ENCODE measurements at places on chromosomes 11 and 22. TPM values are rescaled to one million over a fixed set of nuclear protein-coding genes. Genes with fewer than 3 reads are reported as not detected.

- no peak for DNase-seq
These were observed 557 bp downstream of the RANGAP1 start for GRCh38 chr22:41285441-41285819.

DNA sequence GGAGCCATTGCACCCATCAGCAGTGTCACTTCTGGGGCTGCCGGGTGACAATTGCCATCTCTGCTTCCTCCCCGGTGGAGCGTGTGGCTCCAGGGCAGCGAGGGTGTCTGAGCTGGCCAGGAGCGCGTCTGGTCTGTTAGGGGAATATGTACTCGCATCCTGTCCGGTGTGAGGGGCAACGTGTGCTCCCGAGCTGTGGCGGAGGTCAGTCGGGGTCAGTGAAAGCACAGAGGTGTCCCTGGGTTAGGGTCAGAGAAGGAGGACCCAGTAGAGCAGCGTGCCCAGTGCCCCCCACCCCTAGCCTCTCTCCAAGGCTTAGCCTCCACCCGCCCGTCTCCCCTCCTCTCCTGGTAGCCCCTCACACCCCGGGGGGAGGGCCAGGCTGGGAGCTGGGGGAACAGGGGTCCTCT lies 1.5 kb downstream of the CLCF1 start:
- no peak for DNase-seq

OR52A1 gene
- total RNA-seq = not detected

DNA sequence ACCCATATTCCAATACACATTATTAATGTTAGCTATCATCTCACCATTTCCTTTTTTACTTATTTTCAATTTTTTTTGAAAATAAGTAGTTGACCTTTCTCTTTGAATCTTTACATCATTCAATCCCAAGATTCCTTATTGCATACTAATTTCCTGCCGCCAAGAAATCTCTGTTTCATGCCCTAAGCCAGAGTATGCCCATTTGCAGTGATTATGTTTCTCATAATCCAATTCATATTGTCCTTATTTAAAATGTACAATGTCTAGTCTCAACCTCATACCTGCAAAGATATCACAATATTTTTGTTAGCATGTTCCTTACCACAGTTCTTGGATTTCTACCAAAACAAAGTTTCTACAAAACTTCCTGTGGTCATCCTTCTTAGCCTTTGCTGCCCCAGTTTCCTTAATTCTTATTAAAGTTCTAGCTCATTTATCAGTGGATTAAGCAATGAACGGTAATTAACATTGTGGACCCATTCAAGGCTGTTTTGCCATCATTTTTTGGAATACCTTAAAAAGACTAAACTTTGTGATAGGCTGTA lies 75.3 kb downstream of the CD44 start:
- DNase-seq = no peak

- DNase-seq = no peak
These were observed 315.3 kb upstream of the LUZP2 start for GRCh38 chr11:24181395-24182047.

MMP1 gene
- total RNA-seq = 1,378 TPM

GRCh38 chr11:7651140-7651551 lies 22.2 kb downstream of the CYB5R2 start:
- no peak for DNase-seq

DNA sequence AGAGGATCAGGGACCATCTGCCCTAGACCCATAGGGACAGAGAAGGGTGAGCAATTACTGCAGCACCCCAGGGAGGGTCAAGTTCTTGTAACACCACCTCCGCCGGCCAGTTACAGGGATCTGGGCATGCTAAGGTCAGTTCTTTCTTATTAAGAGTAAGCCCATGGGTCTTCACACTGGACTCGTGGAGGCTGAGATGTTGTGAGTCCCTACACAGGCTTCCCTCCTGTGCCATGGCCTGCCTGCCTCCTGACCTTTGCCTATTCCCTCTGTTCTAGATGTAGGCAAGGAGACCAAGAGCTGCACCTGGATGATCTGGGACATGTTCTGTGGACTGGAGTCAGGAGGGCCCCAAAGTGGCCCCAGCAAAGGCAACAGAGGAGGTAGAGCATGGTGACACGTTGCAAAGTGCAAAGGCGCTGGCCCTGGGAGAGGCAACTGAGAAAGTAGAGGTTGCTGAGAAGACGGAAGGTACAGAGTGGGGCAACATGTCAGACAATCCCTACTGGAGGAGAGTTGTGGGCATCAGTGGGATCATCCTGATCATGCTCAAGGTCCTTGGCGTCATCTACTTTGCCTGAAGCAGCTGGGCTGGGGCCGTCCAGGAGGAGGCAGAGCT lies 16.3 kb upstream of the GNAZ start:
- DNase-seq = no peak

DNA sequence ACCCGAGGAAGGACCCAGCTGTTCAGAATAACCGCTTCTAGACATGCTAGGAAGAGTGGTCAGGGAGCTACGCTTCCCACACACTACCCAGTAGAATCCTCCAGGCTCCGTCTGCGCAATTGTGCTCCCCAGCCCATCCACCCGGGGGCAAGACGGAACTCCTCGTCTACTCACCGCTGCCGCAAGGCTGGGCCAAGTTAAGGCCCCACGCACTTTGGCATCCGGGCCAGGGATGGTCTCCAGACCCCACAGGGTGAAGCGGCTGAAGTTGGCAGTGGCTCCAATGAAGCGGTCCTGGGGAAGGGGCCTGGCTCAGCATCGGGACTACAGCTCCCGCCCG lies 757 bp downstream of the RNASEH2C start:
- no peak for DNase-seq

DNA sequence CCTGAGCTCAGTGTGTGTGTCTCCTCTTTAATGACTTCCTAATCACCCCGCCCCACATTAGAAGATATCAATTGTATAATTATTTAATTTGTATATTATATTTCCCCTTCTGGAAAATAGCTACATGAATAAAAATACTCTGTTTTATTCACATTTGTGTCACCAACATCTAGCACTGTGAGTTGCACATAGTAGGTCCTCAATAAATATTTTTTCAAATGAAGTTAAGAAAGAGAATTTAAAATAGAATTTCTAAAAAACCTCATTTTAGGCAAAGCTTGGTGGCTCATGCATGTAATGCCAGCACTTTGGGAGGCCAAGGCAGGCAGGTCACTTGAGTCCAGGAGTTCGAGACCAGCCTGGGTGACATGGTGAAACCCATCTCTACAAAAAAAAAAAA lies 59.7 kb downstream of the FAM83F start:
- DNase-seq = no peak

- no peak for DNase-seq
These were observed 7.4 kb downstream of the LRRC75B start for GRCh38 chr22:24585461-24585860.

DNA sequence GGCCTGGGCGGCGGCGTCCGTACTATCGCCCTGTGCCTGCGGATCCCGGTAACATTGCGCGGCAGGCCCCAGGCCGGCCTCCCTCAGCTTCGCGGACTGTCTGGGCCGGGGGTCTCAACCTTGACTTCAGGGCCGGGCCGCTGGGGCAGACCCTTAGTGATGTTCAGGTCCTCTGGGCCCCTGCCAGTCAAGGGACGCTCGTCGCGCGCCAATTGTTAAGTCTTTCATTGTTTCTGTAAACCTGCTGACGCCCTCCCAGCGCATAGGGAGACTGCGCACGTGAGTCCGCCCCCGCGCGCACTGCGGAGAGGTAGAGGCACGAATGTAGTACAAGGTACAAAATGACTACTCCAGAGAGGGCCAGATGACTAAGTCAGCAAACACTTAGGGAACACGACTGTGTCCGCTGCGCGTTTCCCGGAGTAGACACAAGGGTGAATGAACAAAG lies 451 bp upstream of the HDHD5 start:
- no peak for DNase-seq

DNA sequence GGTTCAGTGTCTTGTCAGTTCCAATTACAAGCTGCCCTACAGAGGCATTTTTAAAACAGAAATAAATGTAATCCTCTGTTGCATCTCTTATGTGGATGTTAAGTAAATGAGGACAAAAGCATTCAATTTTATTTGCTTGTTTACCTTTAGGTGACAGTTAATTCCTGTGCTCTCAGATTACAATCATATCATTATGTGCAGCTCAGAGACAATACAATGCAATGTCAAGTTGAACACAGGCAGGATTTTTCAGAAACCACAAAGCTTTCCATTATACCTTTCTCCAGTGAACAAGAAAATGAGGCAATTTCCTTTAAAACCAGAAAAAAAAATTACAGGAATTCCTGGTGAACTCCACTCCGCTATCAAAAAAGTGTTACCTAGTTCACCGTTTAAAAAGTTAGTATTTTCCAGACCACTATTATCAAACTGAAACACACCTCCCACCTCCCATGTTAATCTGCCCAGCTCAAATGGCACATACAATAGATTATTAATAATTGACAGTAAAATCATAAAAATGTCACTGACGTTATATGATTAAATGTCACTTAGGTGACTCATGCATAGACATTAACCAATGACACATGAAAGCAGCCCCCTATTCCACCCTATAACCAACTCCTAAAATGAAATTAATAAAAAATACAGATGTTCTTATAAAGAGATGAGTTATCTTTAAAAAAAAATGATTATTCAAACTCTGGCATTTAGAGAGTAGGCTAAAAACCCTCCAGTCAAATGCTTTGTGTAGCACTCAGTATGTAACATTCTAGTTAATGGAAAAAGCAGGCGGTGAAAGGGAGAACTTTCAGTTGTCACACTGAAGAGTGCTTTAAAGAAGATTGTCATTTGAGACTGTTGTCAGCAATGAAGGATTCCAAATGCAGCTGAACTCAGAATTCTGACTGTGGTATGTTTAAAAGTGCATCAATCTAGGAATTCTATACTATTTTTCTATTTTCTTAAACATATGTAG lies 98.6 kb downstream of the MUC15 start:
- no peak for DNase-seq

DNA sequence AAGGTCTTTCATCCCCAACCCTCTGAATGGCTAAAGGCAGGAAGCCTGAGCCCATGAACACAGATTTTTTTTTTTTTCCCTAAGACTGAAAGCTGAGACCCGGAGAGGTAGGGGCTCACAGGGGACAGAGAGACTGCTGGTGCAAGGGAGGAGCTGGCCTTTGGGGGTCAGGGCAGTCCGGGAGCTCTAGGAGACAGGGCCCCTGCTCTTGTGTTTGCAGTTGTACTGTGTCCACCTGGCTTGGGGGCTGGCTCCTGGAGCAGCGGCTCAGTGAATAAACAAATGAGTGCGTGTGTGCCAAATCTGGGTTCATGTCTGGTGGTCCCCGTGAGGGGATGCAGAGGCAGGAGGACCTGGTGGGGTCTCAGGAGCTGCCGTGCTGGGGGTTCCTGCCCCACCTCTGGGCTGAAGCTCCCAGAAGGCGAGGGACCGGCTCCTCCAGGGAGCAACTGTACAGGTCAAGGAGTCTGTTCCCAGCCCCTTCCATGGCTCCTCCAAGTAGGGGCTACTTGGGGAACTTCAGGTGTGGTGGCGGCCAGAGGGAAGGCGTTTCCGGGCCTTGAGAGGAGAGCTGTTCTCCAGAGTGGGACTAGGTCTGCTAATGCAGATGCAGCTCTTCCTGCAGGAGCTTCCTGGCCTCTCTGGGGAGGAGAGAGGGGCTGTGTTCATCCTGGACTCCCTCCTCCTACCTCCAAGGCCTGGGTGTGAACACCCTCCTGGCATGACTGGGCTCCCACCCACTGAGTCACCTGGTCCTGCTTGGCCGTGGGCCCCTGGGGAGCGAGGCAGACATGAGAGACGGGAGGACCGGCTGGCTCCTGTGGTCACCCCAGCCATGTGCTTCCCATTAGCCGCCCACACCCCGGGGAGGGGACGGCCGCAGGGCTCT lies 57.6 kb downstream of the FBXO7 start:
- DNase-seq = no peak

MUC6 gene
- not detected for total RNA-seq

SCN3B gene
- total RNA-seq = 0.39 TPM

DNA sequence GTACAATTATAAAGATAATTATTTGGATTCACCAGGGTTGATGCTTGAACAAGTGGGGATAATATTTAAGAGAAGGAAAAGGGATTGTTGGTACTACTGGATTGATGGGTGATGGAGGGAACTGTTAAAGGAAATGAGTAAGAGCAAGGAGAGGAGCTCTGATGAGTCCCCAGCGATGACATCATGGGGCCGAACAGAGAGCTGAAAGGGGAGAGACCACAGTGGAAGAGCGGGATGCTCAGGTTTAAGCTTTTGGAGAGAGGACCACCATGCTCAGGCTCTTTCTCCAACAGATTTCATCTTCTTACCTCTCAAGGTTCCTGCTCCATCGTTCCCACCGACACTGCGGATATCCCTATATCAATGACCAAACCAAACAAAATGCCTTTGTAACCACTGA lies 568.7 kb downstream of the ETS1 start:
- DNase-seq = no peak

DNA sequence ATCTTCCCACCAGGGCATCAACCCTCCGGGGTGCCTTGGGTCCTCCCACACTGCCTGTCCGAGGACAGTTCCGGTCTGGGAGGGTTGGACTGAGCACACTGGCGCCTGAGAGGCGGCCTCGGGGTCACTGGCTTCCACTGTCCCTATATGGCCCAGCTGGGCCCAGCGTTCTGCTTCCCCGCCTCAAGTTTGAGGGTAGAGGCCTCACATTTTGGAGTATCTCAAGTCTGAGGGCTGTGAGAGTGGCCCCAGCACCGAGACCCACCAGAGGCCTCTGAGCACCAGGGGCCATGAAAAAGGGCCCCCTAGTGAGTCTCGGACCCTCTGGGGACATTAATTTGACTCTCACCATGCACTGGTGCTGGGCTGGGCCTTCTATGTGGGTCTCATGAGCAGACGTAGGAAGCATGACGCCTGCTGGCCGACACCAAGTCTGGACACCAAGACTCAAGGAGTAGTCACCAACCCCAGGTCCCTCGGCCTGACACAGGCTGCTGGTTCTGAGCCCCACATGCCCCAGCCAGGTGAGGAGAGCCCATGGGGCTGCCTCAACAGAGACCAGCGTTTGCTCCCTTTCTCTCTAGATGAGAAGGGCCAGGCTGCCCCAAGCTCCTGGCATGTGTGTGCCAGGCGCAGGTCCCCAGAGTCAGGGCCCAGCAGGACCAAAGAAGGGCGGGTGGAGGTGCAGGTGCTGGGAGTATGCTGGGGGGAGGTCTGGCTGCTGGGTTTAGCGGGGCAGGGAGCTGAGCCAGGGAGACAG lies 27.5 kb downstream of the ARVCF start:
- DNase-seq = no peak

- no peak for DNase-seq
These were observed 51.9 kb upstream of the WT1 start for GRCh38 chr11:32487270-32487669.

RFPL1 gene
- total RNA-seq = not detected

DNA sequence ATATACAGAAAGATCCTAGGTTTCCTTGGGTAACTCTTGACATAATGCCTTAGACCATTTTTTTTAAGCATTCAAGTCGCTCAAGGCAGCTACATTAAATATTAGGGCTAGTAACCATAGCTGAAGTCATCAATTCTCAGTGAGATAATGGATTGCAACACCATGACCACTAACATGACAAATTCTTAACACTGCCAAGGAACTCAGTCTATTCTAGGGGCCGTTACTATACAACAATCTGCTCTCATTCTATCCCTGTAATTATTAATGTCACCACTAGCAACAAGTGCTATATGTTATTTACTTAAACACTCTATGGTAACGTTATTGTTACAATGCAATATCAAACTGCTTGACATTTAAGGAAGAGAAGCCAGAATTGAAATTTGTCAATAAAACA lies 3.2 kb upstream of the STK33 start:
- no peak for DNase-seq

GLYATL1 gene
- total RNA-seq = not detected

POTEH gene
- total RNA-seq = not detected

PAMR1 gene
- not detected for total RNA-seq
